Kidney epithelial cell (primary cell): ENCODE measurements at places on chromosomes 3 and 15.

DNA sequence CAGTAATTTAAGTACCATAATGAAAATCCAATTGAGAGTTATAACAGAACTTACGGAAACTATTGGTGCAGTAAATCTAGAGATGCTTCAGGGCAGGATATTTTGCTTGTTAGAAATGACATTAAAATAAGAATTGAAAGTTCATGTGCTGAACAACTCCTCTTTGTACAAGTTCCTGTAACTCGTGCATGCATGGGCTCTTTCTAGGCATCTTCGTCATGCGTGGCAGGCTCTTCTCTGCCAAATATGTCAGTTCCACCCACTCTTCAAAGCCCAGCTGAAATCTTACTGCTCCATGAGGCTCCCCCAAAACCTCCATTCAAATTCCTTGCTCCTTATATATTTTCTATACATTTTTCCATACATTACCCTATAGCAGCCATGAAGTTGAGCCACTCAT is 48.7 kb downstream of the FBN1 start:
- no peak for DNase-seq

- no peak for DNase-seq
Measured at GRCh38 chr15:64691896-64692565, 83.4 kb downstream of the RBPMS2 start.

DNA sequence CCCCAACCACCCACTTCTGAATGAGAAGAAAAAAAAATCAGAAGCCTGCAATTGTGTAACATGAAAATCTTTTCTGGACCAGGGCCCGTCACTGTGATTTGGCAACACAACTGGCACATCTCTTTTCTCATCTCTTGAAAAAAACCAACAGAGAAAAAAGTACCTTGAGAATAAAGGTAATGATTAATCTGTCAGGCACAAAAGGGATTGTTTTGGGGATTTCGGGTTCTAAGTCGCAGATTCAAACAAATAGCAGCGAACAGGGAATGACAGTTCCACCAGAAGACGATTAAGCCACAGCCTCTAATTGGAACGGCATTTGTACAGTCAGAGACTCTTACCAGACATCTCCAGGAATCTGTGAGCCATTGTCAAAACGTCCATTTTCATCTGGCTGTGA is at the start of gene AQP9:
AQP9 (plus strand) TSS at position 276 of the 400 bp plus-strand sequence. CDS start 185 bp downstream, outside the sequence.
- DNase-seq = no peak

GRCh38 chr3:4720316-4721075 is 227.3 kb downstream of the ITPR1 start:
- peak; percentile 71 for DNase-seq

DNA sequence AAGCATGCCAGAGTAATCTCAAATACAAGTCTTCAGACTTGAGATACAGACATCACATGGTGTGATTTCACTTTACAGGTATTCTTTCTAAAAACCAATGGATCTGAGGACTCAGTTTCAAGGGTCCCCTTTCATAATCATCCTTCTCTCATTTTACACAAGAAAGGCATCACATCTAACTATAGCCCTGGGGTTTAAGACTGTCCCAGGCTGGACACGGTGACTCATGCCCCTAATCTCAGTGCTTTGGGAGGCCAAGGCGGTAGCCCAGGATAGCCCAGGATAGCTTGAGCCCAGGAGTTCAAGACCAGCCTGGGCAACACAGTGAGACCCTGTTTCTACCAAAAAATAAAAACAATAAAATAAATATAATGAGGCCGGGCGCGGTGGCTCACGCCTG is 36.4 kb downstream of the UBP1 start:
- DNase-seq = no peak

GRCh38 chr3:72345980-72346379 is 502.3 kb downstream of the SHQ1 start:
- no peak for DNase-seq

DNA sequence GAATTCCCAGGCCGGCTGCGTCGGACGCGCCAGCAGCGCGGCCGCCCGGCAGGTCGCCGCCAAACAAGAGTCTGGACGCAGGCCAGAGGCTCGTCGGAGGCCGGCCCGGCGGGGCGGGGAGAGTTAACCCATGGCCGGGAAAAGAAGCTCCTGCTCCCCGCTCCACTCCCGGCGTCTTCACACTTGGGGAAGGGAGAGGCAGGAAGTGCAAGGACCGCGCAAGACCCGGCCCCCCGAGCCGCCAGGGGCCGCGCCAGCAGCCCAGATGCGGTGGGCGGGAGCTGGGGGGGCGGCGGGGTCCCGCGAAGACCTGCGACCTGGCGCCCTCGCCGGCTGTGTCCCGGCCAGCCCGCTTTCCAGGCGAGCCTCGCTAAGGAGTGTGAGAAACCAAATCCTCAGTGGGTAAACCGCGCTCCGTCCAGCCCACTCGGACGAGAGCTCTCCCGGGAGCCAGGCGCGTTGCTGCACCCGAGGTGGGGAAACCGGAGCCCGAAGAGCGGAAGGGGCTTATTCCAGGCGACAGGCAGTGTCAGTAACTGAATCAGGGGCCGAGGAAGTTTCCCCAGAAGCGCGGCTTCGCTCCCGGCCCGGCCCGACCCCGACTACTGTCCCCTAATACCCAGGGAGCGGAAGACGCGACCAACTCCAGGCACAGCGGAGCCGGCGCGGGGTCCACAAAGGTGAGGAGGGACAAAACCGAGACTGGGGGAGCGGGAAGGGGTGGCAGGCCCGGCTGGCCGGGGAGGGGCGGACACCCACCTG is 721 bp downstream of the ADAMTS7 start:
- DNase-seq = no peak

GRCh38 chr15:22258009-22258397 is 177.7 kb downstream of the OR4M2 start:
- DNase-seq = no peak

DNA sequence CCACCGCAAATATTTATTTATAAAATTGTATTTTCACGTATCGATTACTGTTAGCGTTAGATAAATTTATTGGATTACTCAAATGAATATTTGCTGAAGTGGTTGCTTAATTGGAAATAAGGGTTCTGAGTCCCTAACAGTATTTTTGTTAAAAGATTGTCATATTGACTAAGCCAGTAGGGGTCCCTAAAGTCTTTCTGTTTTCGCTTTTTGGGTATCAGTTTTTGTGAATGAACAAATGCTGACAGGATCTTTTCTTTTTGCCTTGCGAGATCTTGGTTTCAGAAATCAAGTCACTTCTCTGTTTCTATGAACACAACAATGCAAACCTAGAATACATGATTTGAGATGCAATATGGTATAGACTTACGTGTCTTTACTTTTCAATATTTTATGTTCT is 7.1 kb downstream of the RAD51 start:
- DNase-seq = no peak

DNA sequence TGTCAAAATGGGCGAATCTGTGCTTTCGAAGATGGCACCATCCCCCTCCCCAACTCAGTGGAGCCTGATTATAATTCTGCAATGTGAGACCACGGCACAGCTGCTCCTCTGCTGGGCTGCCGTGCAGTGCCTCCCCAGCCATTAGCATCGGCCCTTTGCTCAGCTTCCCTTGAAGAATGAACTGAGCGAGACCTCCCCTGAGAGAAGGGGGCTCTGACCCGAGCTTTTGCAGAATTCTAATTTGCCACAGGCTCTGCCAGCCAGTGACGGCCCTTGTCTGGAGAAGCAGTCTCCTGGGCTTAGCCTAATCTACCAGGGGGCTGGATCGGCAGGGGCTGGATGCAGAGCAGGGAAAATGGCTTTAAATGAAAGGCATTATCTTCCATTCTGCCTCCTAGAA is 57.2 kb downstream of the GLDN start:
- DNase-seq = no peak

GRCh38 chr15:49135342-49135857 is 20.0 kb downstream of the COPS2 start:
- no peak for DNase-seq

GRCh38 chr3:18207226-18207625 is 217.9 kb downstream of the SATB1 start:
- no peak for DNase-seq

DNA sequence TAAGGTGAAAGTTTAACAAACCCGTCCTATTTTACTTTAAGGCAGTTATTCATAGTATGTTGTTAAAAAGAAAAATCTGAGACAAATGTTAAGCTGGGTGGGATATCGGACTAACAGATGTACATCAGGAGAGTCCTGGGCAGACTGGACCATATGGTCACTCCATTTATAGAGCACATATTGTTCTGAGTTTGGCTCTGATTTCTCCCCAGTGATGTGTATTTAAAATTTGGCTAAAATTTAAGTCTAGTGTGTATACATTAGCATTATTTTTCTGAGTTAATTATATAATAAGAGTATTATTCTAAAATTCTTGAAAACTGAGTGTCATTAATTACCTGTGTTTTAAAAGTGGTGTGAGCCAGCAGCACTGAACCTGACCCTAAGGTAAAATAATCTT is 6.1 kb downstream of the GMPS start:
- no peak for DNase-seq

- no peak for DNase-seq
Measured at GRCh38 chr3:52435246-52436101, 9.4 kb downstream of the SEMA3G start.

DNA sequence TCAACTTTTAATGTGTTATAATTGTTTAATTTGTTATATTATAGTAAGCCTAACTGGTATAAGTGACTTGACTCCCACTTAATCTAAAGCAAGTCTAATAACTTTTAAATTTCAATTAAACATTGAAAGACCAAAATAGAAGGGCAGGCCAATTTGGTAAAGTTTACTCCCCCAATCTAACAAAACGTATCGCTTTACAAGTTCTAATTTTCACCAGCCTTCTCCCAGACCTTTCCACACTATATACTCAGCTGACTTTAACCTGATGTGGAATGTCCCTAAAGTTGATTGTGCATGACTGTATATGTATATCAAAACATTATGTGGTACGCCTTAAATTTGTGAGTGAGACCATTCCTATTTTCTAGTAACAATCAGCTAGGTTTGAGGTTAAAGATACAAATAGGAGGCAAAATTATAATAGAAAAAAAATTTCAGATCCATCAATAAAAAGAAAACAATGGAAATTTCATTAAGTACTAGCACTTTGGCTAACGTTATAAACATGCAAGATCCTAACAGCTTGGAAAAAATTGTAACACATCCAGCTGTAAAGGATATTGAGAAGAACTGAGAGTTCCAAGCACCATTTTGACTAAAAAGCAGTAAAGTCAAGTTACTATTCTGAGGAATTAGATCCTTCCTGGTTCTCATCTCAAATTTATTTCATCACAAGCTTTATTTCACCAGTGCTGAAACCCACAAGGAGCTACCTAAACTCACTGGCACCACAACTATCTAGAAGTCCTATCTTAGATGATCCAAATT is 199.5 kb downstream of the ERC2 start:
- no peak for DNase-seq

- no peak for DNase-seq
Measured at GRCh38 chr3:45109771-45110508, 36.2 kb downstream of the CDCP1 start.

DNA sequence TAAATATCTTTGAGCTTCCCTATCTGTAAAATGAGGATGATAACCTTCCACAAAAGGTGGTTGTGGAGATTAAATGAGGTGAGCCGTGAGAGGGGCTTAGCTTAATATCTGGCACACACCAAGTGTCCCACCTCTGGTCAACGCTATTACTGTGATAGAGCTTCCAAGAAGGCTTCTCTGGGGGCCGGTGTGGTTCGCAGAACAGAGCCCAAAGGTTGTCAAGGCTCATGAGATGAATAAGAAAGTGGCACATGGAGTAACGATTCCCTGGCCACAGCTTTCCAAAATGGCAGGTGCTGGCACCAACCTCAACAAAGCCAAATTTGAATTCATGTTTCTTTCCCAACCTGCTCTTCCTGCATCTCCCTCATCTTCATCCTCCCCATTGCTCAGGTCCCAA is 10.4 kb downstream of the KY start:
- no peak for DNase-seq

- DNase-seq = no peak
Measured at GRCh38 chr15:89091627-89092220, 3.5 kb downstream of the ABHD2 start.

DNA sequence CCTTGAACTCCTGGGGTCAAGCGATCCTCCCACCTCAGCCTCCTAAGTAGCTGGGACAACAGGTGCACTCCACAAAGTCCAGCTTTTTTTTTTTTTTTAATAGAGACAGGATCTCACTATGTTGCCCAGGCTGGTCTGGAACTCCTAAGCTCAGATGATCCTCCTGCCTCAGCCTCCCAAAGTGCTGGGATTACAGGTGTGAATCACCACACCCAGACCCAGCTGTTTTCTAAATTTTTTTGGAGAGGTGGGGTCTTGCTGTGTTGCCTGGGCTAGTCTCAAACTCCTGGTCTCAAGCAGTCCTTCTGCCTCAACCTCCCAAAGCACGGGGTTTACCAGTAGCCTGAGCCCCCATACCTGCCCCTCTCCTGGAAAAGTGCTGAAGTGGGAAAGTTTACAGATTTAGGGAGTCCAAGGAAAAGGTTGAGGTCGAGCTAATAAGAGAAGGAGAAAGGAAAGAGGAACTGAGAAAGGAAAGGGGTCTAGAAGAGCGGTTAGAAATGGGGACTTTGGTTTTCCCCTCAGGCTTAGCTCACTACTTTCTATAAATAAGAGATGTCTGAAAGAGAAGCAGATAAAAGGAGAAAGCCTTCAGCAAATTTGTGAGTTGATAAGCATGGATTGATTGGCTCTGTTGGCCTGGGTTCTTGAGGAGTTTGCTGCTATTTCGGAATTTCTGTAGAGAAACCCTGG is 23.6 kb downstream of the UBE2E1 start:
- no peak for DNase-seq

DNA sequence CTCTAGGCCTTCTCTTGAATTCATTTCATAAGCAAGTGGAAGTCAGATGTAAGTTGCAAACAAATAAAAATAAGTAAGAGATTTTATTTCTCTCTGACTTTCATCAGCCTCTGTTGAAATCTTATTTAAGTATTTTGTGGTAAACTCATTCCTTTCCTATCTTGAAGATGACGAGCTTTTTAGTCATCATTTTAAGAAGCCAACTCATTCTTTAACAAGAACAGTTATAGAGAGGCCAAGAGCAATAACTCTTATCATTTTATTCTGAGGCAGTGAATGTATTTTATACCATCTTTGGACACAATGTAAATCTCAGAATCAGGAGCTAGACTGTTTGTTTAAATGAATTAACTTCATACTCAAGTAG is 147.5 kb upstream of the MBNL1 start:
- DNase-seq = peak; percentile 7

- no peak for DNase-seq
Measured at GRCh38 chr3:177351757-177352158, 154.5 kb upstream of the TBL1XR1 start.

- DNase-seq = no peak
Measured at GRCh38 chr3:23217872-23218554, 14.9 kb downstream of the UBE2E2 start.

- DNase-seq = no peak
Measured at GRCh38 chr15:58355973-58356372, 75.8 kb upstream of the LIPC start.

GRCh38 chr3:150146991-150147761 is 176.5 kb upstream of the PFN2 start:
- DNase-seq = peak; percentile 85

- DNase-seq = no peak
Measured at GRCh38 chr3:155296413-155296812, 2.9 kb upstream of the STRIT1 start.

- no peak for DNase-seq
Measured at GRCh38 chr3:124360155-124360554, 368.2 kb upstream of the ROPN1 start.
